GM12864 (cell line): ENCODE measurements at places on chromosomes 11 and 22.

- DNase-seq: no peak
These were observed 64.9 kb downstream of the SVIP start for GRCh38 chr11:22764735-22765134.

- DNase-seq: no peak
These were observed 76.3 kb downstream of the FAT3 start for GRCh38 chr11:92300876-92301275.

DNA sequence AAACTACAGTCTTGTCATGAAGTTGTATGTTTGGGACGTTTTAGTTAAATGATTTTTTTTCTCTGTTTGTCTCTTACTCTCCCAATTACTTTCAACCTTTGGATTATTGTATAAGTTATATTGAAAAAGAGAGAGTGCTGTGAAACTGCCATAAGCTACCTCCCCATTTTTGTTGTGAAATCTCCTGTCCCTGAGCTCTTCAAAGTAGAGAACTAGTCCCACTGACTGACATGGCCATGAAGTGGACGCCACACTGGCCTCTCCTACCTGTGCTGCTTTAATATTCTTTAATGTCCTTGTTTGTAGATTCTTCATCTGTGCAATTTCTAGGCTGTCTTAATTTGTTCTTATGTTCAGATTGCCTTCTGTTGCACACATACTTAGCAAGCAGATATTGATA, 56.3 kb downstream of the PPFIA1 start:
- DNase-seq: no peak

GRCh38 chr22:28822930-28823551, 22.7 kb upstream of the XBP1 start:
- DNase-seq: no peak

- no peak for DNase-seq
These were observed 14.2 kb downstream of the SMPD1 start for GRCh38 chr11:6404342-6405051.
